ENCODE measurements at places on chromosomes 5 and 9. TPM values are rescaled to one million over a fixed set of nuclear protein-coding genes. Genes with fewer than 3 reads are reported as not detected.

Gene TSTD2
- total RNA-seq = 8.5 TPM

Gene GABRA1
- 2.4 TPM for total RNA-seq

Gene SPINK6
- total RNA-seq = not detected

Gene GALNT10
- total RNA-seq = 22.8 TPM

Gene PCDHB4
- total RNA-seq = 0.21 TPM

Gene GPR151
- not detected for total RNA-seq

Gene LHX6
- total RNA-seq = 1.4 TPM

Gene SHC3
- total RNA-seq = 0.02 TPM

Gene MPDZ
- 14.2 TPM for total RNA-seq
